ENCODE measurements at places on chromosomes 6 and 20. TPM values are rescaled to one million over a fixed set of nuclear protein-coding genes. Genes with fewer than 3 reads are reported as not detected.

CD24 gene
- total RNA-seq = 243 TPM

RWDD2A gene
- 1.4 TPM for total RNA-seq

CNR1 gene
- total RNA-seq = 1.9 TPM

GSTA3 gene
- total RNA-seq = not detected

Measured in A549 treated with Hydrocortisone at 1 μM for 4 hours (cell line).